Cerebellar nuclear complex (tissue), 1 donor: ENCODE measurements at places on chromosomes 3 and 15.

GRCh38 chr3:71513515-71513914 is 70.0 kb downstream of the FOXP1 start:
- DNase-seq, result no peak

- DNase-seq, result no peak
Measured at GRCh38 chr3:52227766-52228165, 2.3 kb upstream of the TLR9 start.

GRCh38 chr3:197025736-197026480 is 3.7 kb downstream of the MELTF start:
- no peak for DNase-seq

- DNase-seq, result no peak
Measured at GRCh38 chr15:88680241-88681001, 41.6 kb downstream of the ISG20 start.

DNA sequence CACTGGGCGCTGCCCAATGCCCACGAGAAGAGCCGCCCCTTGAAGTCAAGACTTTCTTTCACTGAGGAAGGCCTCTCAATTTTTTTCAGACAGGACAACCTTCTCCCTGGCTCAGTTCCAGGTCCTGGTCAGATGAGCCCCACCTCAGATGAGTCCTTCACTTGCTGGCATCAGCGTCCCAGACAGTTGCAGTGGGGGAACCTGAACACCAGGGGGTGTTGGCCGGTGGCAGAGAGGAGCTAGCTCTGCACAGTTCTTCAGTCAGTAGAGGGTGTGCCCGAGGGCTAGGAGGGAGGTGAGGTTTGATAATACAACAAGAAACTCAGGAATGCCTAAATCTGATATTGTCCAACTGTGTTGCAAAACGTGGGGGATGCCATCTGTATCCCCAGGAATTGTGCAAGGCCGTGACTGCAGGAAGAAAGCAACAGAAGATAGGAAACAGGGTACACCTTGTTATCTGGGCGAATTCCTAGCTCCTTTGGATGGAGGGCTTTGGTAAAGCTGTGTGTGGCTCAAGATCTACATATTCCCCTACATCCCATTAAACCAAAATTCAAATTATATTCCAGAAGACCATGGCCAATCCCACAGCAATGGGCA is 34.3 kb downstream of the CCR3 start:
- DNase-seq, result no peak

- DNase-seq, result no peak
Measured at GRCh38 chr15:89203705-89204273, 17.6 kb downstream of the RLBP1 start.

GRCh38 chr3:38471260-38471857 is 17.7 kb downstream of the ACVR2B start:
- DNase-seq, result no peak

DNA sequence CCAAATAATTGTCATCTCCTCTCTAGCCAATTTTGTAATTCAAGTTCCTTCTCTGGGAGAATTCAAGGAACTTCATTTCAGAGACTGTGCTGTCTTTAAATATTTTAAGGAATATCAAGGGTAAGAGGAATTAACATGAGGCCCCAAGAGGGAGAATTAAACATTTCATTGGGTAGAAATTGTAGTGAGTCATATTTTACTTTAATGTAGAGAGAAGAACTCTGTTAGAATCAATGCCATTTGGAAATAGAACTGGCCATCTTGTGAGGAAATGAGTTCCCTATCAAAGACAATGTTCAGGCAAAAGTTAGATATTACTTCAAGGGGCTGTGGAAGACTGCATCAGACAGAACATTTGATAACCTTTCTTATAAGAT is 43.5 kb upstream of the TP63 start:
- DNase-seq, result no peak

DNA sequence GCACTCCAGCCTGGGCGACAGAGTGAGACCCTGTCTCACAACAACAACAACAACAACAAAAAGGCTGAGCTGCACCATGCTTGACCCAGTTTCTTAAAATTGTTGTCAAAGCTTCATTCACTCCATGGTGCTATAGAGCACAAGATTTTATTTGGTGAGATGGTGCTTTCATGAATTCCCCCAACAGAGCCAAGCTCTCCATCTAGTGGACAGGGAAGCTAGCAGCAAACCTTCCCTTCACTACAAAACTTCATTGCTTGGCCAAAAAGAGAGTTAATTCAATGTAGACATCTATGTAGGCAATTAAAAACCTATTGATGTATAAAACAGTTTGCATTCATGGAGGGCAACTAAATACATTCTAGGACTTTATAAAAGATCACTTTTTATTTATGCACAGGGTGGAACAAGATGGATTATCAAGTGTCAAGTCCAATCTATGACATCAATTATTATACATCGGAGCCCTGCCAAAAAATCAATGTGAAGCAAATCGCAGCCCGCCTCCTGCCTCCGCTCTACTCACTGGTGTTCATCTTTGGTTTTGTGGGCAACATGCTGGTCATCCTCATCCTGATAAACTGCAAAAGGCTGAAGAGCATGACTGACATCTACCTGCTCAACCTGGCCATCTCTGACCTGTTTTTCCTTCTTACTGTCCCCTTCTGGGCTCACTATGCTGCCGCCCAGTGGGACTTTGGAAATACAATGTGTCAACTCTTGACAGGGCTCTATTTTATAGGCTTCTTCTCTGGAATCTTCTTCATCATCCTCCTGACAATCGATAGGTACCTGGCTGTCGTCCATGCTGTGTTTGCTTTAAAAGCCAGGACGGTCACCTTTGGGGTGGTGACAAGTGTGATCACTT is 2.0 kb downstream of the CCR5 start:
- no peak for DNase-seq

DNA sequence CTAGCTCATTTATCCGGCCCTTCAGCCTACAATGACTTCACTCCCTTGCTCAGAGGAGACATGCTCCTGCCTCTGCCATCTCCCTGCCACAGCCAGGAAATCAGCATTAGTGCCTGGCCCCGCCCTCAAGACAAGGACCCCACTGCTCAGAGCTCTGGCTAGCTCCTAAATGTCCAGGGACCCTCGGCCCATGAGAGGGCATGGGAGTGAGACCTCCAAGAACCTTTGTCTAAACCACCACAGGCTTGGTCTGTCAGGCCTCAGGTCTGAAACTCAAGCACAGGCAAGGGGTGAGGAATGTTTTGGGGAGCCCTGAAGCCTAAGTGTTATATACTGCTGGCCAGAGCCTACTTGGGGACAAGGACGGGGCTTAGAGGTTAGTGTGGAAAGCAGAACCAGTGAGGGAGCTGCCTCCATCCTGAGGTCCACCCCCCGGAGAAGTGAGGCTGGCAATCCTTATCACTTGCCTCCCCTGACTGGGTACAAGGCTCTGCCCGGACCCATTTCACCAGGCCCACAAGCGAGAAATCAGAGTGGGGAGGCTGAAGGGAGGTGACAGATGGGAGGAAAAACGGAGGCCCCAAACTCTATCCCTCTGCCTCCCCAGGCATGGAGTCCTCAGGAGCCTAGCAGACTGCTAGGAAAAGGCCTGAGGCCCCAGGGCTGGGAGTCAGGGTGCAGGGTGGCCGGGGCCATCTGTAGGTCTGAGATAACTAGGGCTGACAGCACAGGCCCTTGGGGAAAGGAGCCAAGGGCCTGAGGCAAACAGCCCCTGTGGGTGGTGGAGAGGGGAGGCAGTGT is 18.8 kb downstream of the SHF start:
- no peak for DNase-seq

DNA sequence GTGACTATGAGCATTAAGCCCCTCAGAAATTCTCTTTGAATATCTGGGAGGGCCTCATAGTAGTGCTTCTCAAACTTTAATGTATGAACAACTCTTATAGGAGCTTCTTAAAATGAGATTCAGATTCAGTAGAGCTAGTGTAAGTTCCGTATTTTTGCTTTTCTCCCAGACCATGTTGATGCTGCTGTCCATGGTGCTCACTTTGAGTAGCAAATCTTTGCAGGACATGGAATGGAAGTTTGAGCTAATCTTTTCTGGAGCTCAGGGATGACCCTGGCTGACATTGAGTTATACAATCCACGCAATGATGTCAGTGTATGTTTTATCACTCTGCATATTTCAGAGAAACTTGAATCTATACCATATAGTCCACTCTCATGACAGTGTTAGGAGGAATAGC is 134.2 kb downstream of the OTOL1 start:
- no peak for DNase-seq

DNA sequence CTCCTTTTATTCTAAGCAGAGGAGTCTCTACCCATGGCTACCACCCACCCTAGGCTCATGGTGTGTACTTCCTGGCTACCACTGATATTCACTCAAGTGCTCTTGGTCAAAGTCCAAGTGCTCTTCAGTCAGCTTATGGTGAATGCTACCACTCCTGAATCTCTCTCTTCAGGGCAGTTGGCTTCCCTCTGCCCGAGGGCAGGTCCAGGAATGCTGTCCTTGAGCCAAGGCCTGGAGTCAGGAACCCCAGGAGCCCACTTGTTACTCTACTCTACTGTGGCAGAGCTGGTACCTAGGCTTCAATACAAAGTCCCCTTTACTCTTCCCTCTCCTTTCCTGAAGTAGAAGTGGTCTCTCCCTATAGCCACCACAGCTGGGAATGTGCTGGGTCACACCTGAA is 226.0 kb downstream of the DIPK2A start:
- DNase-seq, result no peak
